KG1 (cell line): ENCODE measurements at places on chromosomes 12 and 14.

DNA sequence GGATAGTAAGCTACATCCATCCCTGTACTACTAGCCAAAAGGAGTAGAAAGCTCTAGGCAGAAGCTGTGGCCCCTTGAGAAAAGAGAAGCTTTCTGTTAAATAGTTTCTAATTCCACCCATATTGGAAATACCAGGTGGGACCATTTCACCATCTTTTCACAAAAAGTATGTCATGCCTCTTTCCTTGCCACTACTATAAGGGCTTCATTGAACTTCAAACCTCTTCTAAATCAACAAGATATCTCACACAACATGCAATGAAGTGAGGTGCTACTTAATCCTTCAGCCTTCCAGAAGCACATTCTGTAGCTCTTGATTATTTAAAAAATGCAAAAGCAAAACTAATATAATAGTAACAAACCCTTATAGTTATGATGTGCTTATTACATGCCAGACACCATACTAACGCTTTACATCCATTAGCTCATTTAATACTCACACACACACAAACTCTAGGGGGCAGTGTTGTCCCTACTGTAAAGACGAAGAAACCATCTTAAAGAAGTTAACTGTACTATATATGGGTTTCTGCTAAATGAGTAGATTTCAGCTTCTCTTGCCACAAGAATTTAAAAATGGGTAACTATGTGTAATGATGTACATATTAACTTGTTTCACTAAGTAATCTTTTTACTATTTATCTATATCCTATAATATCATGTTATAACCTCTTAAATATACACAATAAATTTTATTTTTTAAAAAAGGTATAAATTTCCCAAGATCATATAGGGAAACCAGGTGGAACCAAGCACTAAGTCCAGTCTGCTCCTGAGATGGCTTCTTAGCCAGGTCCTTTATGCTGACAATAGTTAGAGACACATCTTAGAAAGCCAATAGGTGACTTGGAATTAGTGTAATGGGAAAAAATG is 124.4 kb downstream of the RPS29 start:
- peak; percentile 69 for DNase-seq

- no peak for DNase-seq
These were observed 5.8 kb upstream of the EGLN3 start for GRCh38 chr14:33956640-33957039.

DNA sequence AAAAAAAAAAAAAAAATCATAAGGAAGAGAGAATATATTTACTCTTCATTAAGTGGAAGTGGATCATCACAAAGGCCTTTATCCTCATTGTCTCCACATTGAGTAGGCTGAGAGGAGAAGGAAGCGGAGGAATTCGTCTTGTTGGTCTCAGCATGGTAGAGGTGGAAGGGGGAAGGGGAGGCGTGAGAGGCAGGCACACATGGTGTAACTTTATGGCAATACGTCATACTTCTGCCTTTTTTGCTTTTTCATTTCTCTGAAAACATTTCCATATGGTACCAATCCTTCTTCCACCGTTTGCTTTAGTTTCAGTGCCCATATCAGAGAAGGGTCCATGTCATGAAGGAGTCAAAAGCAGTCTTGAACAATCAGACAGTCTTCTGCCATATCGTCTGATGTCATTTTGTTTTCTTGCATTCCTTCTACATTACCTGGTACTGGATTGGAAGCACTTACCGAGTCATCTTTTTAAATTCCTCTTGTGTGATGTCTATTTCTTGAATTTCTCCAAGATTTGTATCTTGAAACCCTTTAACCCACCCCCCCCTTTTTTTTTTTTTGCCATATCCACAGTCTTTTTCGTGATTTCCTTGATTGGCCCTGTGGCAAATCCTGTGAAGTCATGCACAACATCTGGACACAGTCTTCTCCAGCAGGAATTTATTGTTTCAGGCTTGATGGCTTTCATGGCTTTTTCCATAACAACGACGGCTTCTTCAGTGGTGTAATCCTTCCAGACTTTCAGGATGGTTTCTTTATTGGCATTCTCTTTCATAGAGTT is 8.9 kb downstream of the FUT8 start:
- DNase-seq, result no peak

DNA sequence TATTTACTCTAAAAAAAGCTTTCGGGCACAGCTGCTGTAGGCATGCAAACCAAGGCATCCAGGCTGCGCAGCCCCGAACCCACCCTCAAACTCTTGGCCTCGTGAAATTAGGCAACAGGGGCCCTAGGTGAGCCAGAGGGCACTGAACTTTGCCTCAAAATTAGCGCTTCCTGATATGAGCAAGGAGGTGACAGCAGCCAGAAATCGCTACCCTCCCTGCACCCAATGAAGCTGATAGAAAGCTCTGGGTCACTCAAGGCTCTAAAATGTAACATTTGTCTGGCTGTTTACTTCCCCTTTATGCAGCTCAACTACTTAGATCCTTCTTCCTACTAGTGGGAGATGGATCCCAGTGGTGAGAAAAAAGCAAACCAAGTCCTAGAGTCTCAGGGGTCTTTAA is 61.8 kb downstream of the PITPNM2 start:
- DNase-seq, result no peak

- DNase-seq, result no peak
These were observed 45.8 kb upstream of the POC1B start for GRCh38 chr12:89571491-89572195.

DNA sequence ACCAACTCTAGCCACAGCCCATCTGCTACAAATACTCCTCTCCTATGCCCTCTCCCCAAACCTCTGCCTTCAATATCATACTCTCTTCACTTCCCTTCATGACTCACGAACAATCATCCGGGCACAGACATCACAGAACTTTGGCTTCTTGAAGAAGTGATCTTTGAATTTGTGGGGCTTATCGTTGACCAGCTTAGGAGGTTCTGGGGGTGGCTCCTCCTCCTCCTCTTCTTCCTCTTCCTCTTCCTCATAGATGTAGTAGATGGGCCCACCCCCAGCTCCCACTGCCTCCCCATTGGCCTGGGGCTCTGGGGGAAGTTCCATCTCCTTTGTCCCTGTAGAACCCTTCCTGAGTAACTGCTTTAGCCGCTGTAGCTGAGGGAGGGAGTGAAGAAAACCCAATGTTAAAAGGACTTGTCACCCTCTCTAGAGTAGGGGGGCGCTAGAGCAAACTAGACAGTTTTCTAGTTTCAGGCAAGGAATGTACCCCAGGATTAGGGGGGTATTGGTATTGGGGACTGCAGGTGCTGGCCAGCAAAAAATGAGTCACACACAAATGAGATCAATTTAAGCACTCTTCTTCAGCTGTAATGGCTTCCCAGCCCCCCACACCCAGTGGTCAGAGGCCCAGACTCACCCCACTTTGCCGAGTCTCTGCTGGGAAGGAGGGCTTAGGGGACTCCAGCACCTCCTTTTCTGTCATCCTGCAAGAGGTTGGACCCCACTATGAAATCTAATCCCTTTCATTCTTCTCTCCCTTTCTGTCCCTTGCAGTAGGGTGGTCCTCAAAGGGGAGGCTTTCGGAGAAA is 1.8 kb downstream of the STAC3 start:
- no peak for DNase-seq

DNA sequence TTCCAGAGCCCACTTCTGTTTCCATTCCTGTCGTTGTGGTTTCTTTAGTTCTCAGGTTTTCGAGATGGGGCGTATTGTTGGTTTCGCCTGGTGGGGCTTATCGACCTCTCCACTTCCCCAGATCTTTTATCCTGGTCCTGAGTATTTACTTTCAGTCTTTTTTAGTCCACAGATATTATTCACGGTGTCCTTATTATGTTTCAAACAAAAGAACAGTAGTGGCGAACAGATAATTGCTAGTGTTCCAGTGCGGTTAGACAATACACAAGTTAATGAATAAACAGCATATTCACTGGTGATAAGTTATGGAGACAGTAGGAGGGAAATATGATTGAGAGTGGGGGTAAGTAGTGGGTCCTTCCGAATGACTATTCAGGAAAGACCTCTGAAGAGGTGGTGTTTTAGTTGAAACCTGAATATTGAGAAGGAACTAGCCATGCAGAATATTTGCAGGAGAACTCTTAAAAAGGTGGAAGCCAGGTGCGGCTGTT is 668 bp downstream of the TMEM260 start:
- DNase-seq, result no peak

DNA sequence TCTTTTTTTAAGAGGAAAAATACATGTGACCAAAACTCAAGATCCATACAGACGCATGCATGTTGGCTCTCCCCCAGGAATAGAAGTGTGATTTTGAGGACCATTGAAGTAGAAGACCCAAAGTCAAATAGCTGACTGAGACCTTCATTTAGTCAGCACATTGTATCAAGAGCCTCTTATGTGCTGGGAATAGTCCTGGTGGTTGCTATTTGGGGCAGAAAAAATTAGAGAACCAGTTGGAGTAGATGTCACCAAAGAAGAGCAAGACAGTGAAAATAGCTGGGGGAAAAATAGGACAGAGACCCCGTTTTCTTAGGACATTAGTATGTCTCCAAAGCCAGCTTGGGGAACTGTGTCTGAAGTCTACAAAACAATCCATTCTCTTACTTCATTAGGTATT is 93.6 kb downstream of the PELI2 start:
- DNase-seq, result no peak

- DNase-seq, result no peak
These were observed 67.7 kb downstream of the NT5DC3 start for GRCh38 chr12:103773109-103773910.
